ENCODE measurements at places on chromosomes 5 and 9.

GRCh38 chr5:150751096-150751891 is 7.5 kb downstream of the DCTN4 start:
- DNase-seq, result no peak

GRCh38 chr5:172283862-172284610 is 472 bp upstream of the UBTD2 start:
- peak; percentile 13 for DNase-seq

DNA sequence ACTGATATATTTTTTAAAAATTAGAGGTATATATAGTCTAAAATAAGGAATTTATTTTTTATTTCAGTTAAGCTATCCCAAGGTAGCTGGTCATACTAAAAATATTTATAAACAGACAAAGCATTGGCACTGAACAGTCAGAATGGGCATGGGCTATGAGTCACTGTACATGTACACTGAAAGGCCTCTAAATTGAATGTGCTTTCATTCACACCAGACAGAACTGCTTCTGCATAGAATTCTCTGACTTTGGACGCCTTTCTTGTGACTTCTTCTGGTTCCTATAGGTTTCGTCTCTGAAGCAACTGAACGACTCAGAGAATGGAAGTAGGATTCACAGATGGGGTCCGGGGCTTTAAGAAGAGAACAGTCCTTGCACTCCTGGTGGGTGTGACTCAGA is 394.8 kb upstream of the MEF2C start:
- DNase-seq, result no peak

GRCh38 chr5:9932770-9933169 is 302.6 kb upstream of the TAS2R1 start:
- no peak for DNase-seq

DNA sequence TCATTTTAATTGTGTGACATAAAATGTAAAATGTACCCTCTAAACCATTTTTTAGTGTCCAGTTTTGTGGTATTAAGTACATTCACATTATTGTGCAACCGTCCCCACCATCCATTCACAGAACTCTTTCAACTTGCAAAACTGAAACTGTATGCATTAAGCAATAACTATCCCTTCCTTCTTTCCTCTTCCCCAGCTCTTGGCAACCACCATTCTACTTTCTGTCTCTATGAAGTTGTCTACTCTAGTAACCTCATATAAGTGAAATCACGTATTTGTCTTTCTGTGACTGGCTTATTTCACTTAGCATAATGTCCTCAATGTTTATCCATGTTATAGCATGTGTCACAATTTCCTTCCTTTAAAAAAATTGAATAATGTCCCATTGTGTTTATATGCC is 142.4 kb downstream of the C9orf152 start:
- no peak for DNase-seq

GRCh38 chr9:128860937-128861336 is 20.8 kb downstream of the KYAT1 start:
- DNase-seq, result no peak

- DNase-seq, result no peak
Observed at GRCh38 chr5:138096363-138096762, 12.5 kb downstream of the WNT8A start.

- peak; percentile 70 for DNase-seq
Observed at GRCh38 chr9:122991370-122991830, 42.1 kb upstream of the GPR21 start.

DNA sequence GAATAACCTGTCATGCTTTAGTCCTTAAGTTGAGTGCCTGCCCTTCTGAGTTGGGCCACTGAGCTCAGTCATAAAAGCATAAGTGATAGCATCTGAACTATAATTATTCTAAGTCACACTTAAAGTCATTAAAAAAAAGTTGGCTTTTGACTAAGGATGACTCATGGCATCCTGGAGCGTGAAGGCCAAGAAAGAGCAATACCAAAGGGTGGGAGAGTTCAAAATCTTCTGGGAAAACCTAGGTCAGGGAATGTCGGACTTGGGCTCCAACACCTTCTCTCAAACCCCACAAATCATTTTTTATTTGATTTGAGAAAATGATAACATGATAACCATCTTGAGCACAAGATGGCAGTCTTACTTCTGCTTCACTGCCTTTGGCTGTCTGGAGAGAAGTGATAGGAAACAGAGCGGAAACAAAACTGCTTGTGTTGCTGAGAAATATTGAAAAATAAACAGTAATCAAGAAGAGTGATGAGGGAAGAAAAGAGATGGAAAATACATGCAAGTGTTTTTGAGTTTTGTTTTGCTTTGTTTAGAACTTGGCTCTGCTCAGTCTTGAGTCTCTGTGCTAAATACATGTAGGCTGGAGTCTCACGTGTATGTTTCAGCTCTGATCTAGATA is 16.9 kb upstream of the NTRK2 start:
- no peak for DNase-seq

GRCh38 chr9:92424340-92424739 is at the start of gene OMD:
Gene OMD, minus strand, starts transcription at chr9:92424471. Its CDS starts 6,913 bp downstream, at chr9:92417558.
- no peak for DNase-seq

DNA sequence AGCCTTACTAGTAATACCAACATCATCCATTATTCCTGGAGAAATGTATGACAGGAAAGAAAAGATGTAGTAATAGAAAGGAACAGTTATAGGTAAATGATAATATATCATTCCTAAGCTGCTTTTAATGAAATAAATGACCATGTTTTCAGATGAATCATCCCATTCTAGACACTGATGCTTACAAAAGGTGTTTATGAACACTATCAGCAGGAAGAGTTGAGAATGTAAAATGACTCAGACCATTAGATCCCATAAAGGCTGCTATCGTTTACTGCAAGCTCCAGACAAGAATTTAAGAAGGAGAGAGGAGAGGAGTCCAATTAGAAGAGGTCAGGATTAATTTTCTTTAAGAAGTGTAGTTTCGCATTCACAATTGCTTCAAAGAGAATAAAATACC is 1033.5 kb downstream of the EFNA5 start:
- no peak for DNase-seq

- DNase-seq, result peak; percentile 82
Observed at GRCh38 chr9:127921557-127922120, 4.8 kb upstream of the ST6GALNAC4 start.

GRCh38 chr9:124602632-124603031 is 95.4 kb upstream of the NR5A1 start:
- DNase-seq, result no peak

- peak; percentile 45 for DNase-seq
Observed at GRCh38 chr9:84261070-84261746, 79.3 kb downstream of the SLC28A3 start.

GRCh38 chr9:116288658-116289057 is 135.1 kb downstream of the PAPPA start:
- no peak for DNase-seq

Measured in hematopoietic multipotent progenitor cell treated with erythropoietin and hydrocortisone succinate and interleukin-3 and kit ligand, for 17 days (in vitro differentiated cells).